ENCODE measurements at places on chromosomes 6 and 20.

- DNase-seq: no peak
Observed at GRCh38 chr6:26045928-26046368, 41.3 kb upstream of the HFE start.

DNA sequence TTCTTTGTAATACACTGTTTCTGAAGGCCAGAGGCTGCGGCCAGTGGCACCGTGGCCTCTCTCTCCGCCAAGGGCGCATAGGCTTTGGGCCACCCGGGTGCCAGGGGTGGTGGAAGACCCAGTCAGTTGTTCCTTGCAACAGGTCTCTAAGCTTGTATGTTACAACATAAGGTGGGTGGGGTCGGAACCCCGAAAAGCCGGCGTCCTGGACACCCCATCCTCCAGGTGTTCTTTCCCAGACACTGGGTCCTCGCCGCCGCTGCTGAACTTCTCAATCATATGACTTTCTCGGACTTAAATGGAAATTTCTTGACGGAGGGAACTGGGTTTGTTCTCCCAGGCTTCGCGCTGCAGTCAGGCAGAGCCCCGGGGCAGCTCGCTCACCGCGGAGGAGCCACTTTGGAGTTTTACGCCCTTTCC lies 983 bp upstream of the KCNQ5 start:
- no peak for DNase-seq

- no peak for DNase-seq
Observed at GRCh38 chr20:46148313-46149208, 30.4 kb downstream of the CD40 start.

- peak; percentile 49 for DNase-seq
Observed at GRCh38 chr6:148947621-148948444, 201.0 kb downstream of the UST start.

DNA sequence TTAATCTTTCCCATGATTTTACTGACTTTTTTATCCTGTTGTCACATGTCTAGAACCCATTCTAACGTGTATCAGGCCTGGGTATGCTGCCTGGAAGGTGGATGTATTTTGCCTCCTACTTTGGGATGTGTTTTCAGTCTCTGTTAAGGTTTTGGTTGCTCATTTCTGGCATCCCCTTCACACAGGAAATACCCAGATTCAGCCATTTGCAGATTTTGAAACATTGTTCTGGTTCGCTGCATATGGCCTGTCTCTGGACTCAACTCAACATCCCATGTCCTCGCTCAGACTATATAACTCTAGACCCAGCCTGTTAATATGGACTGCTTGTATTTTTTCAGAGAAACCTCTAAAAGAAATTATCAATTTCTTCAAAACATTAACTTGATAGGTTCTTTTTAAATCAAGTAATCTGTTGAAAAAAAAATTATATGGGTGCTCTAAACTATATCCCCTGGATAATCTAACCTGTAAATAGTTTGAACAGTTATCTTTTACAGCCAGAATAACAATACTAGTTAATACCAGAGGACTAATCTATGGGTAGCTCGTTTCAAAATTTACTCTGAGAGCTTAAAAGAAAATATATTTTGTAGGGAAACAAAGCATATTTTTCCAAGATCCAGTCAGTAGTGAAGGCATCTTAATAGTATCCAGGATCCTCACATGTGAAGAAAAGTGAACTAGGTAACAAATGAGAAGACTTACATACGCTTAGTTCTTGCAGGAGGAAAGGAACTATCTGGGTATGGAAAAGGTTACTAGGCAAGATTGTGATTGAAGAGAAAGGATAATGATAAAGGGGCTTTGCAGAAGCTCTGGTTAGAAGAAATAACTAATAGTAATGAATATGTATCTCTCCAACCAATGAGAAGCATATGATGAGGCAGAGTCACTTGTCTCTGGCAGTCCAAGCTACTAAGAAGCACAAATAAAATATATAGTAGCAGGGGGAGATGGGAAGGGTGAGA lies 23.4 kb upstream of the HLA-DQB1 start:
- DNase-seq: no peak

DNA sequence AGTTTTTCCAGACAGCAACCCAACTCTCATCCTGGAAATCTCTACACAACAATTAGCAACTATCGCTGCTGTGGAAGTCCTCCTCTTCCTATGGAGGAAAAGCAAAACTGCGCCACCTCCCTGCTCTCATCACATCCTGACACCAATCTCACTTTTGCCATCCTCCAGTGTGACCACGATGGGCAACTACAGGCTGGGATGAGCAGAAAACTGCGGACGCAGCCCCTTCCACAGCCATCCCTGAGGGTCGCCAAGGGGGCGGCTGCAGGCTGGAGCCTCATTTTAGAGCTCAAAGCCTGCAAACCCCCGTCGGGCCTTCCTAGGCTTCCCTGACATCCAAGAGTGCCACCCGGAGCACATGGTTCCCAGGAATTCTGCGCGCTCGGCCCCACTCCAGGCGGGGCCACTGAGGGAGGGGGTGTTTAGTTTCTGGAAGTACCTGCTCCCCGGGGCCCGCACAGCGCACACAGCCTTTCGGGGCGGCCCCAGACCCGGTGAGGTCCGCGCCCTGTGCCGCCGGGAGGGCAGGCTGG lies 1.2 kb downstream of the TCFL5 start:
- DNase-seq: no peak

DNA sequence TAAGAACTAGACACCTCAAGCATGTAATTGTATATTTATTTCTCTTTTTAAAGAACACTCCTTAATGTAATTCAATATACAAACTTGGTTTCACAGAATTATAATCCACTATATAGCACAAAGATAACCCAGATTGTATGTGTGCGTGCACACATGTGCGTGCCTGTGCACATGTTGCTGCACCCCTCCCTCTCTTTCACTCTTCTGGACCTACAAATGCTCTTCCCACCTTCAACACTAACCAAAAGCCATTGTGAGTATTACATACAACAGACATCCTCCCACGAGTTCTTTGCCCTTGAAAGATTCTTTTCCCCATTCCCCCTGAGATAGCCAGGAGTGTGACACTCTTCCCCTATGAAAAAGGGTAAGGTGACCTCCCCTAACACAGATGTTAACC lies 193.5 kb downstream of the HIVEP2 start:
- no peak for DNase-seq

DNA sequence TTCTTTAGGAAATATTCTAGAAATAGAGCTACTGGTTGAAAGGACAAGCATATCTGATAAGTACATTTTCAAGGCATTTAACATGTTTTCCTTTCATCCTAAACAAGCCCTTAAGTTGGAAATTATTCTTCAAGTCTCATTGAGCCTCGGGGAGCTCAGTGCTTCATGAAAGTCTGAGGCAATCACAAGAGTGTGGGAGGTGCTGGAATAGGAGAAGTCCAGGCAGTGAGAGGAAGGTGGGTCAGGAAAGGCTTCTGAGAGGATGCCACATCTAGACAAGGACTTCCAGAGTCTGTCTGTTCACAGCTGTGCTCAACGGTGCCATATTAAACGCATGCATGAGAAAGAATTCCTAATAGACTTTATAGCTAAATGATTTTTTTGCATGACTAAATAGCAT lies 69.8 kb downstream of the CD83 start:
- no peak for DNase-seq

- DNase-seq: no peak
Observed at GRCh38 chr6:154460306-154461071, 50.0 kb downstream of the CNKSR3 start.

- no peak for DNase-seq
Observed at GRCh38 chr6:28841290-28841689, 82.5 kb downstream of the TRIM27 start.

DNA sequence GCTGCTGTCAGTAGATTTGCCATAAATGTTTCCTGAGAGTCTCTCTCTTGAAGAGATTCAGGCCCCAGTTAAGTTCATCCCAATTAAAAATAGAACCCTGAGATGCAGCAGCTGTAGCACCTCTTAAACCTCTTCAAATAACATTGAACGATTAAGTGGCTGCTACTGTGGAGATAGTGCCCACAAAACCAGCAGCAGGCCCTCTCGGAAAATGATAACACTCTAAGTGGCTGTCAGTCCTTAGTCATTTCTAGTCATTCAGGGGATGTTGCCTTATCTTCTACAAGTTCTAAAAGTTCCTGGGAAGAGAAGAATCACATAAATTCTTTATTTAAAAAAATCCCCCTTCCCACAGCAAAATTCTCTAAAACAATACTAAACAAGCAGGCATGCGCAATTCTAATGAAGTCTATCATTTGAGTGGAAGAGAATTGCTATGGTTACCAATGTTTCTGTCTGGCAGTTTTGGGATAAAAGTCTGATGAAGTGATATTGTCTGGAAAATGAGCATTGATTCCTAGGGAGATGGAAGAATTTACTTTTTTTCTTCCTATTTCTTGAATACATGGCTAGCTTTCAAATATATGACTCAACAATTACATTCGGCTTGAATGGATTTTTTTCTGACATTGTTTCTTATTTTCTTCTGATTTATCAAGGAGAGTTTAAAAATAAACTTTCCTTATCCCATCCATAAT lies 131.9 kb downstream of the TRMT11 start:
- DNase-seq: no peak

DNA sequence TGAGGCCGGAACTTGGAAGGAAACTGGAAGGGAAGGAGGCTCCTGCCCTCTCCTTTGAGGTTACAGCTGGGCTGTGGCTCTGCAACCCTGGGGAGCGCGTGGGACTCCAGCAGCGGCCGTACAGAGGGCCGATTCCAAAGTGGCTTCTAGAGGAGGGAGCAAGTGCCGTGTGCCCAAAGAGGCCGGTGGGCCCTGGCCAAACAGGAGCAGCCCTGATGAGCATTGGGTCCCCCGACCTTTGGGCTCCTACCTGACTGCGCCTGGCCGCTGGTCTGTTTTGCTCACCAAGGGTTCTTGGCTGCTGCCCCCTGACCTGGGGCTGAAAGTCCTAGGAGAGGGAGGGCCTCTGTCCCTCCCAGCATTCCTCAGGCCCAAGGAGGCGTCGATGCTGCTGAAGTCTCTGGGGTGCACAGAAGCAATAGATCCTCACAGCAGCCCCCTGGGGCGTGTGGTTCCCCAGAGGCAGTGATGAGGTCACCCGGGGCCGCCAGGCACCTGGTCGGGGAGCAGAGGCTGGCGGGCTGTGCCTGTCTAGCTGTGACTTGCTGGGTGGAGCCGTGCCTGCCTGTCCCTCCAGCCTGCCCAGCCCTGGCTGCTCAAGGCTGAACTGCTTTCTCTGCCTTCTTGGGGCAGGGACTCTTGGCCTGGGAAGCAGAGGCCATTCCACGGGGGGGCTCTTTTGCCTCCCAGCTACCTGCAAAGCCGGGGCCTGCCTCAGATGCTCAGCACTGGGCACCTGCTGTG lies 9.8 kb downstream of the RBM38 start:
- no peak for DNase-seq

- DNase-seq: no peak
Observed at GRCh38 chr20:33693289-33693688, 7.1 kb upstream of the E2F1 start.

DNA sequence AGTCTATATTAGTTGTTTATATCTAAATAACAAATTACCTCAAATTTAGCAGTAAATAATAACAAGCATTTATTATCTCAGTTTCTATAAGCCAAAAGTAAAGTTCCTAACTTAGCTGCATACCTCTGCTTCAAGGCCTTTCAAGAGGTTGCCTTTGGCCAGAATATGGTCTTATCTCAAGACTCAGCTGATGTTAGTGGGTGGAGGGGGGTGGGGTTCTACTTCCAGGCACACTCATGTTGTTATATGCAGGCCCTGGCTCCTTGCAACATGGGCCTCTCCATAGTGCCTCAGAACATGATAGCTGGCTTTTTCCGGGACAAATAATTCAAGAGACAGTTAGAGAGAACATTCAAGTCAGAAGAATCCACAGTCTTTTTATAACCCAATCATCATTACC lies 266.0 kb downstream of the ADGRB3 start:
- DNase-seq: no peak

DNA sequence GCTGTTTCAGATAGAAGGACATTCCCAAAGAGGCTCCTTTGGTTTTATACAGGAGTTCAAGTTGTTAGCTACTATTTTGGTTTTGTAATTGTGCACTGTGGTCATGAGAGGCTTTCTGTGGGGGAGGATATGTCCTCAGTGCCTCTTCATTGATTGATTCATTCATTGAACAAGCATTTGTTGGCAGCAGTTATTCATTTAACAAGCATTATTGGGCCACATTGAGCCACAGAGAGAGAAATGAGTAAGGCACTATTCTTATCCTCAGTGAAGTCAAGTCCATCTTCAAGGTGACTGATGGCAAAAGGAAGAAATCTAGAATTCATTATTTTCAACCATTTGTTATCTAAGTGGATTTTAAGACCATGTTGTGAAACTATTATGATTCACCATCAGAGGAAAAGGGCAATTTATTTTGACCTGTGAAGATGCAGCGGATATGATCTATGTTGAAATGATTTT lies 697.2 kb upstream of the CITED2 start:
- DNase-seq: no peak

- DNase-seq: no peak
Observed at GRCh38 chr6:11439876-11440275, 97.7 kb upstream of the TMEM170B start.

- no peak for DNase-seq
Observed at GRCh38 chr6:145074805-145075204, 660.5 kb downstream of the EPM2A start.

DNA sequence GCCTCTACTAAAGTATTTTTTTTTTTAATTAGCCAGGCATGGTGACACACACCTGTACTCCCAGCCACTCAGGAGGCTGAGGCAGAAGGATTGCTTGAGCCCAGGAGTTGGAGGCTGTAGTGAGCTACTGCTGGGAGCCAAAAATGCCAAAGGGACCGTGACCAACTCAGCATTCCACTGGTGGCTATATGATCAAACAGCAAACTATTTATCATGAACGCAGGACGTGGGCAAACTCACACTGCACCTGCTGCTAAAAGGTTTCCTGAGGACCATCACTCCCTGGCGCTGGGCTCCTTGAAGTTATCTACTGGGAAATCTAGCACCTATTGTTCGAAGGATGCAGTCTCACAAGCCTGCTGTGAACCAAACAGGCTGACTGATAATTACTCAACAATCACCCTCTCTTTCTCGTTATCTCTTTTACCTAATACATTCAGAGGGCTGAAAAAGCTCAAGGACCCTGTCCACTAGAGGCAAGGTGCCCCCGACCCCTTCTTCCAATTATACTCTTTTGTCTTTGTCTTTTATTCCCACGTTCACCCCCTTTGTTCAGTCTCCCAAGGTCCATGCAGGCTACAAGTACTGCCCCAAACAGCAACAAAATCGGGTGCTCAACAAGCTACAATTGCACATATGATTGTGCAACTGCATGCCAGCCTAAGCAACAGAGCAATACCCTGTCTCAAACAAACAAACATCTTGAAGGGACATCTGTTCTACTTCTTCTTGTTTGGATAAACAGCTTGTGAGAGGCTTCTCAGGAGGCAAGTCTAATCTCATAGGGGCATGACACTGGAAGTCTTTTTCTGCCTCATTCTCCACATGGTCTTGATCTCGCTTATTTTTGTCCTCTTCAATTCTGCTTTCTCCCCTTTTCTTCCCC lies 47.7 kb upstream of the PLN start:
- no peak for DNase-seq
